ENCODE measurements at places on chromosomes 4 and X.

- DNase-seq, result no peak
Measured at GRCh38 chr4:40305328-40306170, 29.6 kb upstream of the CHRNA9 start.

DNA sequence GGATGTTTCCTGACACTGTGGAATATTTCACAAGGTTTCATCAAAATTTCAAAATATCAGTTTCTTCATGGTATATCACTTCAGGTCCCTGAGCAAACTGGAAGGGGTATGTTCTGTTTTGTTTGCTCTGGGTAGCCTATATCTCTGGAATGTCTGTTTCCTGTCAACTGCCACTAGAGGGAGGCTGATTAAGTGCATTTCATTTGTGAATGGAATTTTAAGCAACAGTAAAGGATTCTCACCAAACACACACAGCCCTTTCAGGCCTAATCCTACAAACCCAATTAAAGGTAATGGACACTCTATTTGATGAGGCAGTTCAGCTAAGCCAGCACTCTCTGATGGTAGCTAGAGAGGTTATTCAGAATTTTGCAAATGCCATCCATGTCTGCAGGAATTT is 307.1 kb downstream of the TEX13A start:
- peak; percentile 6 for DNase-seq

DNA sequence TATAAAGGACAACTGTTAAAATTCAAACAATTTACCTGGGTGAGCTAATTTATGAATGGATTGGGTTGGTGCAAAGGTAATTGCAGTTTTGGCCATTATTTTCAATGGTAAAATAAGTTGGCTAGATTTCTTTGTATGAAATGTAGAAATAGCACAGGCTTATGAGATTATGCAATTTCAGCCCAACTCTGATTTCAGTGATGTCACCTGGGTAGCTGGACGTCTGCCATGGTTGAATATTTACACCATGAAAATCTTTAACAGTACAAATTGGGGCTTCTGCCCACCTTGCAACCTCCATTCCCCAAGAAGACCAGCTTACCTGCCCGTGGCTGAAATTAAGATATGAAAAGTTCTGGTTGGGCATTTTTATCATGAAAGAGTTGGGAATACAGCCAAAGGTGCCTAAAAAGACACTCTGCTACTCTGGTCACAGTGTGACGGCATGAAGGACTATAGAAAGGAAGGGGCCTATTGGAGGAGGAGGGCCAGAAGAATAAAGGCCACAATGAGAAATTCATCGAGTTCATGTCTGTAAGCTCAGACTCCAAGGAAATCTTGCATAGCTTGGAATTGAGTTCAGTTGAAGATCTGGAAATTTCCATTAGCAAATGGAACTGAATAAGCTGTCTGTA is 29.7 kb downstream of the EGF start:
- no peak for DNase-seq

DNA sequence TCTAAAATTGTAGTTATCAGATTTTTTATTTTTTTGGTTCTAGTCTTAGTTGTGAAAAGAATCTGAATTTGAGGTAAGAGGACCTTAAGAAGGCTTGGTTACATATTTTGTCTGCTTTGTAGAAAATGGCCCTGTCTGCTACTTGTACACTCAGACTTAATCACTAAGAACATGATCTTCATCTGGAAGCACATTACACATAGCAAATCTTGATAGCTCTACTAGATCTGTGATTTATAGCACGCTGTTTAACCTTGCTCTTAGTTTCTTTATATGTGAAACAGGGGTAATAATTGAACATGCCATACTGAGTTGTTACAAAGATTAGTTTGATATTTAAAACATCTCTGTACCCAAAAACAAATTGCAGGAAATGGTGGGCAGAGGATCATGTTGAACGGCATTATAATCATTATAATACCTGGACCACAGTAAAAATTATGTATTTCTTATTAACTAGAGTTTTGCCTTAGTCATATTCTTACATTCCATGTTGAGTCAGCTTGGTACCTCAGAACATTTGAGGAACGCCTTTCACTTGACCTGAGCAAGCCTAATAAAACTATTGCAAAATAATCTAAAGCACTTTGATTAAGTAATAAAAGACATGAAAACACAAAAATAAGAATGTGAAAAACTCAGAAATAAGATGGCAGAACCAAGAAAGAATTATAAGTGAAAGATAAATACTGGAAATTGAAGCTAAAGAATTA is 738.0 kb upstream of the AADAT start:
- DNase-seq, result no peak

DNA sequence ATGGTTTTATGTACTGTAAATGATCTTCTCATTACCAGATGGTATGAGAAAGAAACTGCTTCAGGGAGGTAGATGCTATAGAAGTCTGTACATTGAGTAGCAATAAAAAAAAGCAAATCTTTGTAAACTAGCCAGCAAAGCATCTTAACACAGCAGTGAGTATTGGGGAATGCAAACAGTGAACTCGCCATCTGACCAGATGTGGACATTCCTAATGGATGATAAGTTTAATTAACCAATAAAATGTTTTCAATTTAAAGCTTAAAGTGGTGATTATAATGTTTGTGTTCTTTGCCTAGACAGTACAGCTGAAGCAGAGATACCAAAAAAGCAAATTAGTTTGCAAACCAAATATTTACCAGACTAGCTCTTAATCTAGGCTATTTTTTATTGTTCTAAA is 1144.2 kb downstream of the FAT4 start:
- DNase-seq, result no peak

DNA sequence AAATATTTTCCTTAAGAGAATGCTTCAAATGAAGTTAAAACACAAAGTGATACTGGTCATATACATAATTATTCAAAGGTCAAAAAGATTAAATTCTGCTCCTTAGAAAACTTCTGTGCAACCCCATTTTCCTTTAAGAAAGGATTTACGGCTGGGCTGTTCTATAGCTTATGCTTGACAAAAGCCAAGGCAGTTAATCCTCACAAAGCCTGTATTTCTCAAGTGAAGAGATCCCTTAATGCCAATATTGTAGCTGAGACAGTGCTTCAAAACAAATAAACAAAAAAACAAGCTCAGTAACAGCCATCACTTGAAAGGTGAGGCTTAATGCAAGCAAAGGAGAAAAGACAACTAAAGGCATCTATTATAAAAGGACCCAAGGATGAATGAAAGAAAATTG is 42.5 kb downstream of the BTC start:
- no peak for DNase-seq

DNA sequence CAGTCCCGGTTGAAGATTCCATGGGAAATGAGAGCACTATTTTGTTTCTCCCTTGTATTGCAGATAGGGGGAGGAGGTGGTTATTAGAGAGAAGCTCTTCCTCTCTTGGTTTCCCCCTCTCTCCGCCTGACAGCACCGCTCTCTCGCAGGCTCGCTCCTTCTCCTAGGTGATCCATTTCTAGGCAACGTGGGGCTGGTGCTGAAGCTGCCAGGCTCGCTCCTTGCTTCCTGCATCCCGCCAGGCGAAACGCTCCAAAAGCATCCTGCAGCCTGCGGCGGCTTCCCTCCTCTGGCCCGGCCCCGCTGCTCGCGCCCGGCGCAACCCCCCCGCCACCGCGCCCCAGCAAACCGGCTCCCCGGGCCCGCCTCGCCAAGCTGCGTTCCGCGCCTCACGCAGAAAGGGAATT is at the start of gene GRID2:
Gene GRID2 (plus strand): TSS at position 346 of the 407 bp plus-strand sequence.
- peak; percentile 24 for DNase-seq

DNA sequence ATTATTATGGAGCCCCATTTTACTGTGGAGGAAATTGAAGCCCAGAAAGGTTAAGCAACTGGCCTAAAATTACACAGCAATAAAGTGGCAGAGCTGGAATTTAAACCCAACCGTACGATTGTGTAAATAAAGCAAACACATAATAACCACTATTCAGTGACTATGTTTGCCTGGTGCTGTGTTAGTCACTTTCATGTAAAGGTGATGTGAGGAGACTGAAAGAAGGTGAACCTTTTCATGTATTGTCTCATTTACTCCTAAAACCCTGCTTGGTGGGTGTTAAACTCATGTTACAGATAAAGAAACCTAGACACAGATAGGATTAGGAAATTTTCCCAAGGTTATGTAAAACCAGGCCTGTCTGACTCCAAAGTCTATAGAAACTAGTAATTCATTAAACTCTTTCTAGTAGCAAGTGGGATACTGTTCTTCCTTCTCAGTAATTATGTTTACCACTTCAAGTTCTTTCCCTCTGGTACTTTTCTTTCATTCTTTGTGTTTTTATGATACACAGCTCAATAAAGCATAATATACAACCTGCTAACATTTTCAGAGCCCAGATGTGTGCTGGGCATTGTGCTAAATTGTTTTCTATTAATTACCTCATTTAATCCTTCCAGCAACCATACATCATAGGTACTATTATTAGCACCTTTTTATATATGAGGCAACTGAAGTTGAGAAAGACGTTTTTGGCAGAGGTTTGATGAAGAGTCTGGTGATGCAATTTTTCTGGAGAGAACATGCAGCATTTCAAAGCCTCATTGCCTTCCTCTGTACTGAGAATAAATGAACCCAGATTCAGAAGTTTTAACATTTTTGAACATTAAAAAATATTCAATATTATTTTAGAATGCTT is 202.7 kb downstream of the SPRY1 start:
- no peak for DNase-seq

GRCh38 chrX:15245896-15246295 is 24.0 kb downstream of the ASB9 start:
- no peak for DNase-seq

- no peak for DNase-seq
Measured at GRCh38 chr4:85787133-85787532, 312.2 kb downstream of the ARHGAP24 start.

- no peak for DNase-seq
Measured at GRCh38 chr4:187668526-187669082, 327.0 kb upstream of the ZFP42 start.

- no peak for DNase-seq
Measured at GRCh38 chr4:924107-925096, 7.7 kb downstream of the GAK start.

GRCh38 chrX:110041980-110042379 is 39.1 kb downstream of the TMEM164 start:
- DNase-seq, result no peak

DNA sequence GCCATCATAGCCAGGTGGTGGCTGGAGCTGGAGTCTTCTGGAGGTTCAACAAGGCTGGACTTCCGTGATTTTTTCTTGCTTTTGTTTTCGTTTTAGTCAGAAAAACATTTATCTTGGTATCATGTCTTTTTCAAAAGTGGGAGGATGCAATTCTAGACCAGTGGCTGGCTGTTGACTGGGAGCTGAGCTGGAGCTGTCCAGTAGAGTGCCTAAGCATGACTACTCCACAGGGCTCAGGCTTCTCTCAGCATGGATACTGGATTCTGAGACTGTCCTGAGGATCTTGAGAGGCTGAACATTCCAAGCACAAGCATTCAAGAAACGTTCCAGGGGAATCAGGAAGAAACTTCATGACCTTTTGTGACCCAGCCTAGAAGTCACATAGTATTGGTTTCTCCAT is 598.1 kb downstream of the MID1IP1 start:
- DNase-seq, result no peak

- no peak for DNase-seq
Measured at GRCh38 chr4:12028258-12028657, 599.6 kb upstream of the HS3ST1 start.

DNA sequence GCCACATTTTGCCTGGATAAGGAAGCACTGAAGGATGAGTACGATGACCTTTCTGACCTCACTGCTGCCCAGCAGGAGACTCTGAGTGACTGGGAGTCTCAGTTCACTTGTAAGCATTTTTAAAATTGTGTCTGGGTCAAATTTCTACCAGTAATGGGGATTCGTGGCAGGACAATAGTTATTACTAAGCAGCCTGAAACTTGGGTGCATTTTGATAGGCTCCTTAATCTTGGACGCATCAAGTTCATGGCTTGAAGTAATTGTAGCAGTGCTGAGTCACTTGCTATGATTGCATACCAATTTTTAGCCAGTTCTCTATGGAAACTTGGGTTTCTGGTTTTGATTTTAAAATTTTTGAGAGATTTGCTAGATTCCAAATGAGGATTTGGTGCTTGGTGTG is 4.3 kb downstream of the PGRMC1 start:
- no peak for DNase-seq

- no peak for DNase-seq
Measured at GRCh38 chr4:77877771-77878565, 15.3 kb downstream of the MRPL1 start.

DNA sequence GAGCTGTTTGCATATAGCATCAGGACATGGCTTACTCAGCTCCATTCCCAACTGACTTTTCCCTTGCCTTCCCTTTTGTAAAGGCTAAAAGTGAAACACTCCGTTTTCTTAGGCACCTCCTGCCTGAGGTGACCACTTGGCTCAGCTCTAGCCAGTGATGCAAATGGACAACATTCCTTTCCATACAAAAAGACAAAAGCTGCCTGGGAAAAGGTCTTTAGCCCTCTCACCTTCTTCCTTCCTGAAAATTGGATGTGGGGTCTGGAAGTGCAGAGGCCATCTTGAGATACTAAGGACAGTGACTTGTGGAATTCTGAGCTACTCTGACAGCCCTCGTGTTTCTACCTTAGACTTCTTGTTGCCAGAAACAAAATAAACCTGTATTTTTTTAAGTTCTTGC is 27.7 kb upstream of the SFRP2 start:
- no peak for DNase-seq

DNA sequence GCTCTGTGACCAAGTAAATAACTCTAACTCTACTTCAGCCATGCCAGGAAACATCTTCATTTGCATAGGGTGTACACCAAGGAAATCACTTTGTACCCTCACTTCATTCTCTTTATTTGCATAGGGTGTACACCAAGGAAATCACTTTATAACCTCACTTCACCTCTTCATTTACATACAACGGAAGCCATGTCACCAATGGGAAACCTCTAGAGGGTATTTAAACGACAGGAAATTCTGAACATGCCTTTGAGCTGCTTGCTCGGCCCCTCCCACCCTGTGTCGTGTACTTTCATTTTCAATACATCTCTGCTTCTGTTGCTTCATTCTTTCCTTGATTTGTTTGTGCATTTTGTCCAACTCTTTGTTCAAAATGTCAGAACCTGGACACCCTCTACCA is 848.1 kb upstream of the FRG1 start:
- no peak for DNase-seq

GRCh38 chrX:150487369-150488094 is 80.9 kb upstream of the MTM1 start:
- no peak for DNase-seq

GRCh38 chrX:41599507-41599906 is 89.3 kb upstream of the GPR34 start:
- no peak for DNase-seq

DNA sequence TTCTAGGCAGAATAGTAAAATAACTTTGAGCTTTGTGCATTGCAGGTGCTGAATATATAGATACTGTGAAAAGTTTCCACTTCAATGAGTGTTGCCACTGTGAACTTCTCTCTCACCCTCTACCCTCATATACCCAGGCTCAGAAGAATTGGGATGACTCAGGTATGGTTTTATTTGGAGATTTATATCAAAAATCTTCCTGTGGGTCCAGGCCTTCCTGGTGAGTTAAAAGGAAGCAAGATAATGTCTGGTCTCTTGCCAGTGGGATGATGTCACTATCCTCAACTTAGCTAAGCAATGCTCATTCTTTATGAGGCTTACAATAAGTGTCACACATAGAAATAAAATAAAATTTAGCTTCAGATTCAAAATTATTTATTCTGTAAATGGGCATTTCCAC is 153.3 kb upstream of the TENT5D start:
- peak; percentile 11 for DNase-seq

- no peak for DNase-seq
Measured at GRCh38 chr4:113838460-113838859, 76.9 kb upstream of the CAMK2D start.

Data from ACHN (cell line).